ENCODE measurements at places on chromosomes 2 and 18.

GRCh38 chr2:126368758-126369157, 287.2 kb upstream of the GYPC start:
- no peaks in the 10 kb centered on the region for H3K27me3 ChIP-seq
- no peak overlapping the region for H3K27ac ChIP-seq
- no peak overlapping the region for H3K4me3 ChIP-seq
- H3K4me1 ChIP-seq = no peaks in the 10 kb centered on the region

DNA sequence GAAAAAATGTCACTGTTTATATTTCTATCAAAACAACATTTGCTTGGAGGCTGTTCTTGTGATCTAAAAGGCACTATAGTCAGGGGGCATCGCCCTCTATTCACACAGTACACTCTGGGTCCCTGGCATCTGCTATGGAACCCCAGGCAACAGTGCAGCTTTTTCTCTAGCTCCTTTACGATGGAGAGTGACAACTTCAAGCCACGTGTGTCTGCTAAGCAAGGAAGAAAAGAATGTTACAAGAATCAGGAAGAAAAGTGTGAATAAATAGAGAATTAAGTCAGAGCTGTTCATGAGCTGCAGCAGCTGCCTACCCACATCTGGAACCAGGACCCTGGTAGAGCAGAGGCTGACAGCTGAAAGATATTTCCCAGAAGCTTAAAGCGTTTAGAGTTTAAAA, 11.2 kb downstream of the RND3 start:
- H3K4me3 ChIP-seq = no peak overlapping the region
- no peak for DNase-seq
- peak overlapping the region; percentile 71 for H3K27ac ChIP-seq
- peaks cover 78% of the 10 kb centered on the region for H3K4me1 ChIP-seq
- no peaks in the 10 kb centered on the region for H3K36me3 ChIP-seq

DNA sequence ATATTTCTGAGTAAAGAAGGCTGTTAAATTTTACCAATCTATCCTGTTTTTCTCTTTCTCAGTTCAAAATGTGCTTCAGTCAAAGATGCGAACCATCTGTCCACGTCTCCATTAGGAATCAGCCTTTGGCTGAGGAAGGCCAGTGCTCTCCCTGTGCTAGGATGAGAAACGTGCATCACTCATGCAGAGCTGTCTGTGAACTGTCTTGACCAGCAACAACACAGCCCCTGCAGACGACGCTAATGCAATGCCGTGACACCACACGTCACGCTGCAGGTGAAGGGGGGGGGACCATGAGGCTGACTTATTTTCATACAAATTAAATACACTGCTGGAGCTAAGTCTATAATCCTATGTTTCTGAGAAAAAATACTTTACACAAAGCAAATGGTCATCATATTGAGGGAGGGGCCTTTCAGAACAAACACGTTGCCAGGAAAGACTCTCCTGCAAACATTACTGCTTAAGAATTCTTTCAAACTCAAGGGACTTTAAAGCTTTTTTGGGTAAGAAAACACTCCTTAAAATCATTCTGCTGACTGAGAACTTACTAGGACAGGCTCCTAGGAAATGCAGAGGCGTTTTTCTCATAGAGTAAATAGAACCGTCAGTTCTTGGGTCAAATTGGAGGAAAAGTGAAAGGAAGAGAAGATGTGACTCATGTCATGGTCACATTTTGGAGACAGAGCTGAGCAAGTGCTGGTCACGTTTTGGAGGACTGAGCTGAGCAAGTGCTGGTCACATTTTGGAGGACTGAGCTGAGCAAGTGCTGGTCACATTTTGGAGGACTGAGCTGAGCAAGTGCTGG, 97.0 kb downstream of the MBP start:
- no peaks in the 10 kb centered on the region for H3K4me1 ChIP-seq
- H3K27me3 ChIP-seq = no peaks in the 10 kb centered on the region
- no peak overlapping the region for H3K27ac ChIP-seq
- no peak overlapping the region for H3K4me3 ChIP-seq

DNA sequence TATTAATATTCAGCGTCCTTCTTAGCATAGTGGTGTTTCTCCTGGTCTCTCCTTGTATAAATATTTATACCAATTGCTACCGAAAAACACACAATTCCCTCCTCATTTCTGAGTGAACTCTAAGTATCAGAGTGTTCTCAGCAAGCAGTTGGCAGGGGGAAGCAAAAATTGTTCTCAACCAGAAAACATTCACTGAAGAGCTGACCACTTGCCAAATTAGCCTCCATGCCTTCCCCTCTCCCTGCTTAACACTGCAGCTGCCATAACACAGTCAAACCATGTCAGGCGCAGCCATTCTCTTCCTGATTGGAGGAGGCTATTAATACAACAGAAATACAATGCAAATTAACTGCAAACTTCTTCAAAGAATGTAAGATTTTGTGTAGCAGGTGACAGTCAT, 105.0 kb downstream of the COL6A3 start:
- no peak for DNase-seq
- no peaks in the 10 kb centered on the region for H3K36me3 ChIP-seq
- peak overlapping the region; percentile 98 for H3K27ac ChIP-seq
- H3K4me1 ChIP-seq = no peaks in the 10 kb centered on the region
- H3K27me3 ChIP-seq = no peaks in the 10 kb centered on the region
- no peak overlapping the region for H3K4me3 ChIP-seq

DNA sequence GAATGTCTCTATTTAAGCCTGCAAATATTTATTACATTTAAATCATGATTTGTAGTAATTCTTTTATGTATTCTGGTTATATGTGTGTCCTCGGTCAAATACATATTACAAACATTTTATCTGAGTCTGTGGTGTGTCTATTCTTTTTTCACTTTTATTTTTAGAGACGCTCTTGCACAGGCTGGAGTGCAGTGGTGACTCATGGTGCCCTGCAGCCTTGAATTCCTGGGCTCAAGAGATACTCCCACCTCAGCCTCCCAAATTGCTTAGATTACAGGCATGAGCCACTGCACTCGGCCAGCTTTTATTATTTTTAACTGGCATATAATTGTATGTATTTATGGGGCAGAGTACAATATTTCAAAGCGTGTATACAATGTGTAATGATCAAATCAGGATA, 47.5 kb downstream of the ARID5A start:
- no peaks in the 10 kb centered on the region for H3K4me1 ChIP-seq
- no peaks in the 10 kb centered on the region for H3K27me3 ChIP-seq
- no peak for DNase-seq
- no peaks in the 10 kb centered on the region for H3K36me3 ChIP-seq
- H3K27ac ChIP-seq = no peak overlapping the region
- no peak overlapping the region for H3K4me3 ChIP-seq

- H3K4me3 ChIP-seq = no peak overlapping the region
- H3K27me3 ChIP-seq = no peaks in the 10 kb centered on the region
- no peak for DNase-seq
- H3K36me3 ChIP-seq = no peaks in the 10 kb centered on the region
These were observed 41.8 kb downstream of the CPS1 start for GRCh38 chr2:210598219-210598618.

All from sigmoid colon (tissue), 7 donors.